ENCODE measurements at places on chromosomes 7 and 10. TPM values are rescaled to one million over a fixed set of nuclear protein-coding genes. Genes with fewer than 3 reads are reported as not detected.

The UPK3B gene
- 8.6 TPM for total RNA-seq

The ZSCAN25 gene
- total RNA-seq, result 10.1 TPM

The ARMH3 gene
- 5.7 TPM for total RNA-seq

The CABCOCO1 gene
- total RNA-seq, result 0.23 TPM

The MICALL2 gene
- 18.3 TPM for total RNA-seq

The TRPV6 gene
- total RNA-seq, result not detected

The WEE2 gene
- total RNA-seq, result not detected

The INPP5A gene
- total RNA-seq, result 37.2 TPM

The ETV1 gene
- total RNA-seq, result 1.5 TPM

The CALML3 gene
- not detected for total RNA-seq

The FBXL13 gene
- total RNA-seq, result 0.93 TPM

The RTKN2 gene
- total RNA-seq, result not detected

The MXI1 gene
- total RNA-seq, result 27.4 TPM

The CARD11 gene
- 0.70 TPM for total RNA-seq

The LANCL2 gene
- total RNA-seq, result 8.3 TPM

The TYW1 gene
- total RNA-seq, result 11.7 TPM

The FBXL15 gene
- 17.8 TPM for total RNA-seq

The DRGX gene
- not detected for total RNA-seq

The TMEM225B gene
- total RNA-seq, result 4.2 TPM

The ASB10 gene
- total RNA-seq, result not detected

The ZNF783 gene
- total RNA-seq, result 10.6 TPM

The TMEM273 gene
- total RNA-seq, result not detected

The CELF2 gene
- 47.8 TPM for total RNA-seq

The BHLHA15 gene
- 0.26 TPM for total RNA-seq

The OR2A1 gene
- not detected for total RNA-seq

The AHCYL2 gene
- total RNA-seq, result 15.1 TPM

The FAM221A gene
- total RNA-seq, result 1.4 TPM

All from pericardium fibroblast (primary cell).